ENCODE measurements at places on chromosomes 7 and 10.

DNA sequence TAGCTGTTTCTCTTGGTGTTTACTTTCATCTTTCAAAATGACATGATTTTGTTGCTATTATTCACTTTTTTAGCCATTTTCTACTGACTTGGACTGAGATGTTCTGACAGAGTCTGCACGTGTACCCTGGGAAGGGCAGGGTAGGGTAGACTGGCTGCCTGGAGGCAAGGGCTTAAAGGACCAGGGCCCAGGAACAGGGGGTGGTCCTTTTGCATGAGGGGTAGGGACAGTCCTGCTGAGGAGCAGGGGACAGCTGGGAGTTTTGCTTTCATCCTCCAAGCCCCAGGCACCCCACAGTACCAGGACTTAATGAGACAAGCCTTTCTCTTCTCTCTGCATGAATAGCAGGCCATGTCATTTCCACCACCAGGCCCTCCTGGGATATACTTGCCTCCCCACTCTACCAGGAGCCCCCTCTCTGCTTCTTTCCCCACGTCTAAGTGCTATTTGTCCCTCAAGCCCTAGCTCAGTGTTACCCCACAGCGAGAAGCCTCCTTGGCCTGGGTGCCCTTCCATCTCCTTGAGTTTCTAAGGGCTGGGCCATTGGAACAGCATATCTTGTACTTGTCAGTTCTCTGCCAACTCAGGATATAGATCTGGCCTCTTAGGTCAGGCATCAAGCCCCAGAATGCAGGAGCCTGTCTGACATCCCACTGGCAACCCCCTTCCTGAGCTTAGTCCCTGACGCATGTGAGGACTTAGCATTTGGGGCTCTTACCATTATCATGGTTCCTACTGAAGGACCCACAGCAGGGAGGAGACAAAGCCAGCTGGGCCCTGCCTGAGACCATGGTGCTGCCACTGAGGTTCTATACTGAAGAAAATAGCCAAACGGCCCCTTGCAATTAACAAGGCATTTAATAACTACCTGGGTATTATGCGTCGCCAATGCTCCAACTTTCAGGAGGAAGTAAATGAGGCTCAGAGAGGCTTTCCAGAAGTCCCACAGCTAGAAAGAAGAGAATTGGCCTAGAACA is 78.4 kb upstream of the UNC5B start:
- DNase-seq: no peak

DNA sequence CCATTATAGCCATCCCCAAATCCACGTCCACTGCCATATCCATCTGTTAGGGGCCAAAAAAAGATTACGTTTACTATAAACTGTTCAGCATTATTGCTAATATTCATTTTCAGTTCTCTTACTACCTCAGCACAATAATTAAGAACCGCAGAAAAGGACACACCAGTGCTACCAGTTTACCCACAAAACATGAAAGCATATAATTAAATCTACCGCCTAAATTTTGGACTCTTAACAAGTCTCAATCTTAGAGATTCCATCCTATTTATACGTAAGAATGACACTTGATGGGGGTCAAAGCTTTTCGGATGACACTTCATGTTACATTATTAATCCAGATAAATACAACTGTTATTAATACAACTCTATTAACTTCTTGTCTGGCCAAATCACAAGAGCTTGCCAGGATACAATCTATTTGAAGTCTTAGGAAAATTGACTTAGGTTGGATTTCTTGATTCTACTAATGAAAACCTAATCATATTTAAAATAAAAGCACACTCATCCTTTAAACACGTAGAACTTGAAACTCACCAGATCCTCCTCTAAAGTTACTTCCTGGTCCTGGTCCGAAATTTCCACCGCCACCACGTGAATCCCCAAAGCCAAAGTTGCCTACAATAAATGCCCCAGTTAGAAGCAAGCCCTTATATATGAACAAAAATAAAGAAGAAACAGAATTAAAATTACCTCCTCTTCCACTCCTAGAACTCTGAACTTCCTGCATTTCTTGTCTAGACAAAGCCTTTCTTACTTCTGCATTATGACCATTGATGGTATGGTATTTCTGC is 4.5 kb downstream of the HNRNPA2B1 start:
- no peak for DNase-seq

GRCh38 chr7:89681448-89681847 is 472.8 kb upstream of the STEAP1 start:
- DNase-seq: no peak

DNA sequence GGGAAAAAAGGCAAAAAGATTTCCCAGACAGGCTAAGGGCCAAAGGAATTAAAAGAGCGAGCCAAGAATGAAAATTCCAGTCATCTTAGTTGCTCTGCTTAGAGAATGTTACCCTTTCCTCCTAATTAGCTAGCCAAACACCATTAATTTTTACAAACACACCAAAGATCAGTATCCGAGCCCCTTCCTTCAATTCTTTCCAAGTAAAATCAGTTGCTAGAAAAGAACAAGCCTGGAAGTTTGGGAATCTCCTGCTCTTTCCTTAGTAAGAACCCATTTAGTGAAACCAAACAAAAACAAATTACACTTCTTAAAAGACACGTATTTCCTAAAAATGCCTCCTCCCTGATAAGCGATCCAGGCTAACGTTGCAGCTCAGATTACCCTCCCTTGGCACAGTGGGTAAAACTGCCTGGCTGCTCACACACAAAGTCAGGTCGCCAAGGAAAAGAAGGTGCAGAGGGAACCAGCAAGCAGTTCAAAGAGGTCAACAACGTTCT is 57.1 kb upstream of the ABLIM1 start:
- DNase-seq: no peak

GRCh38 chr10:30036811-30037210 is 22.6 kb downstream of the JCAD start:
- no peak for DNase-seq

- peak; percentile 14 for DNase-seq
Observed at GRCh38 chr10:43452356-43452914, 15.5 kb downstream of the ZNF487 start.

- no peak for DNase-seq
Observed at GRCh38 chr7:127359011-127359410, 33.5 kb downstream of the ZNF800 start.

DNA sequence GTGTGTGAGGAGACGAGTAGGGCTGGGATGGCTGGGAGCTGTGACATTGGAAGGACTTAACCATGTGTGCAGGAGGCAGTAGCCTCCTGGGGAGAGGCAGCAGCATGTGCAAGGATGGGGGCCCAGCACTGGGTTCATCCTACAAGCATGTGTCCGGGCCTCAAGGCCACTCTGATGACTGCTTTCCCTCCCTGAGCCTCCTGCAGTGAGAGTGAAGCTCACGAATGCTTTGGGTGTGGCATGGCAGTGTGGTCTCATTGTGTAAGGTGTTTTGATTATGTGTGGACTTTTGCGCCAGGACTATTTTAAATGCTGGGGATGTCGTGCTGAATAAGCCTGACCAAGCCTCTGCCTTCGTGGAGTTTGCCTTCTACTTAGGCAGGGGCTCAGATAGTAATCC is 122.0 kb upstream of the INSYN2A start:
- DNase-seq: no peak

All from MM.1S (cell line).